Natural killer cell (primary cell): ENCODE measurements at places on chromosomes 11 and 22.

GRCh38 chr11:44437122-44437521 lies 127.2 kb upstream of the ALX4 start:
- DNase-seq: no peak

DNA sequence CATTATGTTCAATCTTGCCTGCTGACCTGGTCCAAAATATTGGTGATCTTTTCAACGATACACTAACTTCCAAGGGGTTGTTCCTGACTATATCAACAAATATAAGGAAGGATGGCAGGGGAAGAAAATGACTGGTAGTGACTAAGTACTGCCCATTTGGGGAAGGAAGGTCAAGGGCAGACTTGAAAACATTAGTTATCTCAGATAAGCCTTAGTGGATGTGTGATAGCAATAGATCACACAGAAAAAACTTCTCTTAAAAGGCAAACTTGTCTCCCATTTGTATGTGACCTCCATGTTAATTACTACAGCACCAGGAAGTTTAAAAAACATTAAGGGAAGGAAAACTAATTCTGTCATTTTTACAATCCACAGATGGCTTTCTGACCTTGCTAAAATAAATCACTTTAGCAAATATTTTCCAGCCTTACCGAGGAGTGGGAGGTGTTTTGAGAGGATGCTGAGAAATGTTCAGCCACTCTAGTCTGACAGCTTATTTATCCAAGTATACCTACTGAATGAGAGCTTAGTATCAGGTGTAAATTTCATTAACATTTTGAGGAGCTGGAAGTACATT lies 88.2 kb upstream of the DDI1 start:
- DNase-seq: no peak

GRCh38 chr22:24830205-24830979 lies 24.4 kb downstream of the SGSM1 start:
- no peak for DNase-seq

DNA sequence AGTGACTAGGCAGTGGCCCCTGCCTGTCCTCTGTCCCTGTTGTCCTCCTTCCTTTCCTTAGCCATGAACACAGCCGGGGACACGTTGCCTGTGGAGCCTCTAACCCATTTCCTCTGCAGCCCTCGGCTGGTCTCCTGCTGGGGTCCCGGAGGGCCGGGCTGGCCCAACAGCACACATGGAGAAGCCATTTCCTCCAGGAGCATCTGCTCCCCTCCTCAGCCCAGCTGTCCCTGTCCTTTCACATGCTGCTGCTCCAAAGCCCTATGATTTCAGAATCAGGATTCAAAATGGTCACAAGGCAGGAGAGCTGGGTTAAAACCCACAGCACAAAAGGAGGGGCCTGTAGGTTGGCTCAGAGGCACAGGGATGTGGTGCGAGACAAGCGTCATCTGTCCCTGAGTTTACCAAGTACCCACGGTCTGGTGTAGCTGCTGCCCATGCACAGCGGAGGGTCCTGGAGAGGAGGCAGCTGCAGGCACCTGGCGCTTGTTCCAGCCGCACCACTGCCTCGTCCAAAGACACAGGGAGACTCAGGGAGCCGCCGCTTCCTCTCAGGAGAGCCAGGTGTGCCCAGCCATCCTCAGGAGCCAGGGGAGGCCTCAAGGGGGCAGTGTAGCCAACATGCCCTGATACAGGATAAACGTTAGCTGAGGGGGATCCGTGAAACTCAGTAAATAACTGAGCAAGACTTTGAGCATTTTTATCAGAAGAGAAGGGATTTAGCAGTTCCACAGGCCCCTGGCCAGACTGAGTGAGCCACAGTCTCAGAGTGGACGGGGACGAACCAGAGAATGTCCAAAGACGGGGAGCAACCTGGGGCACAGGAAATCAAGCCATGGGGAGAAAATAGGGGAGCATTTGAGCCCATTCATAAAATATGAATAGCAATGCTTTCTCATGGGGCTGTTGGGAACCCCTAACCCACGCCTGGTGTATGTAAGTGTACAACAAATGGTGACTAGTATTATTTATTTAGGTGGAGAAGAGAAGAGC lies 3.9 kb upstream of the VSIG10L2 start:
- peak; percentile 66 for DNase-seq

DNA sequence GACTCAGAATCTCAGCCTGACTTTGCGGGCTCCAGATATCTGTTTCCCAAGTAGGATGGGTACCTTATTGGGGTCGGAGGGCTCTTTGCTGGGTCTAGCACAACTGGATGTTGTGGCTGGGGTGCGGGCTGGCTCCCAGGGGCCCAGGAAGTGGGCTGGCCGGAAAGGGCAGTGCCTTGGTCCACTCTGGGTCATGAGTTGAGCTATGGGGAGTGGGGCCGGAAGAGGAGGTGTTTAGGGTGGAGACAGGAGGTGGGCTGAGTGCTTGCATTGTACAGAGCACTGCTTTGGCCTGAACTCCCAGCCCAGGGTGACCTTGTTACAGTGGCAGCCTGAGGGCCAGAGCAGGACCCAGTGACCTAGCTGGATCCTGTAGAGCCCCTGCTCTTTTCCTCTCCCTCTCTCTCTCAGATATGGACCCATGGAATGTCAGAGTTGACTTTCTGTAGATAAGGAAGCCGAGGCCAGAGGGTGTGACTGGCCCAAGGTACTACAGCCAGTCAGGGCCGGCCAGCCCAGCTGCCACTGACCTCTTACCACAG lies 13.2 kb downstream of the PHLDB1 start:
- no peak for DNase-seq

DNA sequence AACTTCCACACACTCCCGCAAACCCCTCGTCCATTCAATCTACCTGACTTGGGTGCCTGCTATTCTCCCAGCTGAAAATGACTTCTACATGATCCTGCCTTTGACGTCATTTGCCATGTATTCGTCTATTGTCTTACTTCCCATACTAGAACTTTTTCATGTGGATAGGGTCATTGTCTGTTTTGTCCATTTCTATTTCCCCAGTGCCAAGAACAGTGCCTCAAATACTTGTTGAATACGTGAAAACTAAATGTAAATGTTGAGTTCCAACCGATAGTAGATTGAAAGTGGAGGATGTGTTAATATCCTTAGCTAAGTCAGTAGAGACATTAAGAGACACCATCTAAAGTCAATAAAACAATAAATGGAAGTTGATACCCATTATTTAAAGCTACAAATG lies 935 bp downstream of the TRIM68 start:
- DNase-seq: peak; percentile 6

GRCh38 chr22:48793949-48794348 lies 1033.7 kb downstream of the BRD1 start:
- DNase-seq: no peak

GRCh38 chr11:83823461-83824025 lies 537.4 kb upstream of the CCDC90B start:
- DNase-seq: no peak

- no peak for DNase-seq
Observed at GRCh38 chr11:2578929-2579270, 120.9 kb downstream of the KCNQ1OT1 start.

DNA sequence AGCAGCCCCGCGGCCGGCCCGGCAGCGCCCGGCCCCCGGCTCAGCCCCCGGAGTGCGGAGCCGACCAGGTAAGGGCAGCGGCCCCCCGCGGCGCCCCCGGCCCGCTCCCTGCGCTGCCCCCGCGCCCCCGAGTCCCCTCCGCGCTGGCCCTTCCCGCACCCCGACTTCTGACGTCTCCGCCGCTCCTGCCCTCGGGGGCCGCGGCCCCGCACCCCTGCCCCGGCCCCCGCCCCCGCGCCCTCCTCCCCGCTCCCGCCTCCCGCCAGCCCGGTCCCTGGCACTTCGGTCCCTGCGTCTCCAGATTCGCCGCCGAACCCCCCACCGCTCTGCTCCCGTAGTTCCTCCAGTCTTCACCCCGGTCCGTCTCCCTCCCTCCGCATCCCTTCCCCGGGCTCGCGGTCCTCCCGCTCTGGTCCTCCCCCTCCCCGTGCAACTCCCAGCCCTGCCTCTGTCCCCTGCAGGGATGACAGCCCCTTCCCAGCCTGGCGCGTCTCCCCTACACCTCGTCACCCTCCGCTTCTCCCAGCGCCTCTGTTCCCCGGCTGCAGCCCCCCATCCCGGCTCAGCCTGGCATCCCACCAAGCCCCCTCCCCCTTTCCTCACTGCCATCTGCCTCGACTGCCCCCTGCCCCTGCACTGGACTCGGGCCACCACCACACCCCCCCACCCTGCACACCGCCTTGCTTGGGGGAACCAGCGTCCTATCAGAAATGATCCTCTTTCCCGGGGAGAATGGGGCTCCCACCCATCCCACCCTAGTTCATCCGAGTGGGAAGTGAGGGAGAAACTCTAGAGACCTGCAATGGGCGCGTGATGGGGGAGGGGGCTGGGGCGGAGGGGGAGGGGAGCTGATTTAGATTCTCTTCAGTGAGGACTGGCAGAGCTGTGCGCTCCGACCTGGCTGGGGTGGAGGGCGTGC lies 531 bp downstream of the GRIK4 start:
- DNase-seq: no peak

- no peak for DNase-seq
Observed at GRCh38 chr11:73201249-73201648, 16.8 kb upstream of the P2RY2 start.

GRCh38 chr11:66032957-66033735 lies 6.9 kb upstream of the CATSPER1 start:
- no peak for DNase-seq

GRCh38 chr11:110076371-110076965 lies 16.7 kb upstream of the ZC3H12C start:
- DNase-seq: no peak

GRCh38 chr11:64430645-64431044 lies 71.7 kb downstream of the RPS6KA4 start:
- no peak for DNase-seq

- no peak for DNase-seq
Observed at GRCh38 chr11:76523147-76523546, 78.3 kb downstream of the EMSY start.

GRCh38 chr22:49951986-49952896 lies 8.3 kb upstream of the PIM3 start:
- no peak for DNase-seq

- peak; percentile 46 for DNase-seq
Observed at GRCh38 chr11:36540998-36541397, 26.8 kb upstream of the RAG1 start.

DNA sequence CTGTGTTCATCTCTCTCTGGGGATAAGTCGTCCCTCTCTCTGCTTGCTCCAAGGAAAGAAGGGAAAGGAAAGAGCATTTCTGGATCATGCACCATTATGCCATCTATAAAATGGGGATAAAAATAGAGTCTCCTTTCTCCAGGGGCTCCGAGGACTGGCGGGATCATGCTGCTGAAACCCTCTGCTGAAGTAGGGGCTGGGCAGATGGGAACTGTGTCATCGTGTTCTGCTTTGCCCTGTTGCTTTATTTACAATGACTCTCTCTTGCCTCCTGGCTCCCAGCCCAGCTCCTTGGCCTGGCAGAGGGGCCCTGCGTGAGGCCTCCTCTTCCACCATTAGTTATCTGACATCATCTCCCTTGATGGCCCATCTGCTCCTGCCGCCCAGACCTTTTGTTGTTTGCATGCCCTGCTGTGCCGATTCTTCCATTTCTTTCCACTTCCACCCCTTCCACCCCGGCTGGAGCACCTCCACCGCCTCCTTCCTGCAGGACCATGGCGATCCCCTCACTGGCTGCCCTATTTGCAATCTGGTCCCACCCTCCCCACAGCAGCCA lies 200.9 kb downstream of the MYO18B start:
- DNase-seq: no peak

GRCh38 chr11:14638561-14638960 lies 5.0 kb upstream of the PDE3B start:
- DNase-seq: peak; percentile 55

DNA sequence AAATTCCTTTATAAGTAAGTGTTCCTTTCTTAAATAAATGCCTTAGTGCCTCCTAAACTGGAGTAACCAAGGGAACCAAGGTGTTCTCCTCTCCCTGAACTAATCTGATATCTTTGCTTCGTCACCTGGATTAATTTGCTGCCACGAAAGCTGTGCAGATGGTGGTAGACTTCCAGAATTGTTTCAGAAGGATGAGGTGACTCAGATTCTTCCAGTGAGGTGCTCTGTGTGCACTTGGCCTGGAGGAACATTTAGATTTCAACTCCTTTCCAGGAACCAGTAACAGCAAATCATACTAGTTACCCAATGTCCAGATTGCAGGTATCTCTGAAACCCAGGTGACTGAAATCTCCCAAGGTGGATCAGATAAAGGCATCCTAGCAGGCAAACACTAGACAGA lies 181.9 kb downstream of the FAT3 start:
- no peak for DNase-seq
